Pancreas (tissue), 10 donors: ENCODE measurements at places on chromosomes 1 and 21. TPM values are rescaled to one million over a fixed set of nuclear protein-coding genes. Genes with fewer than 3 reads are reported as not detected.

CALML6 gene
- 0.65 TPM for total RNA-seq

MLLT11 gene
- 0.86 TPM for total RNA-seq

- H3K27ac ChIP-seq, result no peak overlapping the region
- no peaks in the 10 kb centered on the region for H3K36me3 ChIP-seq
- no peak for DNase-seq
- H3K4me1 ChIP-seq, result peaks cover 30% of the 10 kb centered on the region
- no peak overlapping the region for H3K4me3 ChIP-seq
Observed at GRCh38 chr1:10679496-10680220, 116.8 kb downstream of the CASZ1 start.

GRCh38 chr1:224632921-224633321, 16.8 kb downstream of the CNIH3 start:
- H3K4me1 ChIP-seq, result peaks cover 12% of the 10 kb centered on the region
- DNase-seq, result no peak
- no peaks in the 10 kb centered on the region for H3K36me3 ChIP-seq

DNA sequence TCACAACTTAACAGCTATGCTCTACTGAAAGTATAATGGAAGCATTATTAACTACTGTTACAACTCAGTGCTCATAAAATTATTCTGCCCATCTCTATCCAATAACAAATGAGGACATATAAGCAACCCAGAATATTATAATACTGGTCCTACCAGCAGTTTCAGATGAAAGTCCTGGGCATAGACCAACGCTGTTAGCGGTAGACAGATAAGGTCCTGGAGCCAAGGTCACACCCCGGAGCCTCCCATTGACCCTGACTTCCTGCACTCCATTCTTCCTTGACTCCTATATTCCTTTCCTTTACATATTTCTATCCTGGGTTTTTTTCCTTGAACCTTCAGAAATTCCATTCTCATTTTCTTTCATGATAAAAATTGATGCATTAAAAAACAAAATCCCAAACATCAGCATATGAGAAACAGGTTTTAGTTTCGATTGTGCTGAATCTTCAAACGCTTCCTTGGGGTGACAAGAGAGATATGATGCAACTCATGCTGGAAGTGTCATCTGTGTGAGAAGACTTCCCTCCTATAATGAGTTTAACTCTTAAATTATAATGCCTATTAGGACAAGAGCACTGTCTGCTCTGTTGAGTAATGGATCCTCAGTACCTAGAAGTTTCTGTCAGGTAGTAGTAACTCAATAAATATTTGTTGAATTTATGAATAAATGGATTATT, 831.1 kb downstream of the LRRIQ3 start:
- DNase-seq, result no peak
- H3K27ac ChIP-seq, result no peak overlapping the region
- no peaks in the 10 kb centered on the region for H3K36me3 ChIP-seq
- H3K27me3 ChIP-seq, result no peaks in the 10 kb centered on the region
- no peak overlapping the region for H3K4me3 ChIP-seq
- H3K4me1 ChIP-seq, result no peaks in the 10 kb centered on the region

GRCh38 chr1:86154571-86155050, 2.0 kb downstream of the COL24A1 start:
- H3K4me1 ChIP-seq, result no peaks in the 10 kb centered on the region
- DNase-seq, result no peak
- no peaks in the 10 kb centered on the region for H3K36me3 ChIP-seq
- no peaks in the 10 kb centered on the region for H3K27me3 ChIP-seq

DNA sequence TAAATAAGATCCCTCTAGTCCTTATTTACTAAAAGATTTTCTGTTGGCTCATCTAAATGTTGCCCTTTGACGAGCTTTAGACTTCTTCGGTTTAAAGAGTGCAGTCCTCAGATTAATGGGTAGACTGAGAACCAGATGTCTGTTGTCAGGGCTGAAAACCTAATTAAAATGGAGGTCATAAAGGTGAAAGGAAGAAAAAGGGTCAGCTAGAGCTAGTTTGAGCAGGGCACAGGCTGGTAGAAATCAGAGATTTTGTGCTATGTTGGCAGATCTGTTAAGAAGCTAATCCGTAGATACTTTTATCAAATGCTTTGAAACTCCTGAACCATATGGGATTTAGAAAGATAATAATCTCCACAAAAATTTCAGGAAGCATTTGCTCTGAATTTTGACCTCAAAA, 959.0 kb downstream of the PLA2G4A start:
- H3K27ac ChIP-seq, result no peak overlapping the region
- no peak for DNase-seq
- no peaks in the 10 kb centered on the region for H3K36me3 ChIP-seq
